ENCODE measurements at places on chromosomes 5 and 9. TPM values are rescaled to one million over a fixed set of nuclear protein-coding genes. Genes with fewer than 3 reads are reported as not detected.

The PCDHA1 gene
- total RNA-seq, result not detected

The ALDH1A1 gene
- 184 TPM for total RNA-seq

The BHMT gene
- total RNA-seq, result not detected

The GFRA3 gene
- total RNA-seq, result 1.8 TPM

The SLC1A3 gene
- 18.5 TPM for total RNA-seq

The ALDOB gene
- 23.4 TPM for total RNA-seq

The NR4A3 gene
- total RNA-seq, result 8.9 TPM

DNA sequence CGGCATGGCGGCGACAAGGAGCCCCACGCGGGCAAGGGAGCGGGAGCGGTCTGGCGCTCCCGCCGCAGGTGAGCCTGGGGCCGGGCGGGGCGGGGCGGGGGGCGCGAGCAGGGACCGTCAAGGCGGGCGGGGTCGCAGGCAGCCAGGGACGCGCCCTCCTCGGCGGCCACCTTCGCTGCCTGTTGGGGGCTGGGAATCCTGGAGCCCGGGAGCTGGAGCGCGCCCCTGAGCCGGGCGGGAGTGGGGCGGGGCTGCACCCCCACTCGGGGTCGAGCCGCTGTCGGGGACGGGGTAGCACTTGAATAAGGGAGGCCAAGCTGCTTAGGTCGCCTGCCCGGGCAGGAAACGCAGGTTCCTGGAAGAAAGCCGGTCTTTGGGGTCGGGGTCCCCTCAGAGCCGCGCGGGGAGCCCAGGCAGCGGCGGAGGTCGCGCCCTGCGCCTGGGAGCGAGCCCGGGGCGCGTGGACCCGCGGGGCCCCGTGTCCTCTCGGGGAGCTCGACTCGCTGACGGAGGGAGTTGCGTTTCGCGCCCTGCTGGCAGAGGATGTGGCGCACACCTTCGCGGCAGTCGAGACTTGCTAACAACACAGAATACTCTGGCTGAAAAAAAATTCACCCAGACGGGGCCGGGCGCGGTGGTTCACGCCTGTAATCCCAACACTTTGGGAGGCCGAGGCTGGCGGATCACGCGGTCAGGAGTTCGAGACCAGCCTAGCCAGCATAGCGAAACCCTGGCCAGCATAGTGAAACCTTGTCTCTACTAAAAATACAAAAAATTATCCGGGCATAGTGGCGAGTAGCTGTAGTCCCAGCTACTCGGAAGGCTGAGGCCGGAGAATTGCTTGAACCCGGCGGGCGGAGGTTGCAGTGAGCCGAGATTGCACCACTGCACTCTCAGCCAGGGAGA lies 552 bp downstream of the OTULINL start:
- peaks cover 56% of the 10 kb centered on the region for H3K4me1 ChIP-seq
- H3K4me3 ChIP-seq, result peak overlapping the region; percentile 72
- H3K27me3 ChIP-seq, result no peaks in the 10 kb centered on the region
- H3K27ac ChIP-seq, result peak overlapping the region; percentile 85

- H3K4me1 ChIP-seq, result no peaks in the 10 kb centered on the region
- no peak overlapping the region for H3K27ac ChIP-seq
- H3K27me3 ChIP-seq, result no peaks in the 10 kb centered on the region
- H3K4me3 ChIP-seq, result no peak overlapping the region
- H3K36me3 ChIP-seq, result peaks cover 3% of the 10 kb centered on the region
Observed at GRCh38 chr9:130219661-130220096, 45.9 kb upstream of the HMCN2 start.

GRCh38 chr9:71662082-71662481 lies 106.2 kb downstream of the CEMIP2 start:
- H3K36me3 ChIP-seq, result no peaks in the 10 kb centered on the region
- no peak overlapping the region for H3K4me3 ChIP-seq
- H3K4me1 ChIP-seq, result no peaks in the 10 kb centered on the region
- DNase-seq, result no peak

DNA sequence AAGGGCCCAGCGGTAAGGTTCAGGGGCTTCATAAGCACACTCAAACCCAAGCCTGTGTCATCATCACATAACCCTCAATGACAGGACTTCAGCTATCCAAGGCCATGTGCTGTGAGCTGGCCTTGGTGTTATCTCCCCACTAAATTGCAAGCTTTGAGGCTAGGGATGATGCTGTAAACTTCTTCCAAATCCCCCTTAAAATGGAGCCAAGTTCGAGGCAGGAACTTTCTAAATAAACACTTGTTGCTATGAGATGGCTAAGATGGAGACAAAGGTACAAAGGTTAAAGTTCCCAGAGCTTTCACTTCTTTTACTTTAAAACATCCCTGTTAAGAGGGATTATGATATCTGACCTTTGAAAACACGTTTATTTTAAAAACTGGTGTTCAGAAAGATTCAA lies 123.6 kb downstream of the MYO10 start:
- no peak for DNase-seq
- no peak overlapping the region for H3K4me3 ChIP-seq
- peak overlapping the region; percentile 45 for H3K27ac ChIP-seq
- no peaks in the 10 kb centered on the region for H3K27me3 ChIP-seq
- no peaks in the 10 kb centered on the region for H3K36me3 ChIP-seq

- no peaks in the 10 kb centered on the region for H3K36me3 ChIP-seq
- no peaks in the 10 kb centered on the region for H3K4me1 ChIP-seq
- no peaks in the 10 kb centered on the region for H3K27me3 ChIP-seq
Observed at GRCh38 chr5:56677690-56678305, 137.6 kb upstream of the MAP3K1 start.

DNA sequence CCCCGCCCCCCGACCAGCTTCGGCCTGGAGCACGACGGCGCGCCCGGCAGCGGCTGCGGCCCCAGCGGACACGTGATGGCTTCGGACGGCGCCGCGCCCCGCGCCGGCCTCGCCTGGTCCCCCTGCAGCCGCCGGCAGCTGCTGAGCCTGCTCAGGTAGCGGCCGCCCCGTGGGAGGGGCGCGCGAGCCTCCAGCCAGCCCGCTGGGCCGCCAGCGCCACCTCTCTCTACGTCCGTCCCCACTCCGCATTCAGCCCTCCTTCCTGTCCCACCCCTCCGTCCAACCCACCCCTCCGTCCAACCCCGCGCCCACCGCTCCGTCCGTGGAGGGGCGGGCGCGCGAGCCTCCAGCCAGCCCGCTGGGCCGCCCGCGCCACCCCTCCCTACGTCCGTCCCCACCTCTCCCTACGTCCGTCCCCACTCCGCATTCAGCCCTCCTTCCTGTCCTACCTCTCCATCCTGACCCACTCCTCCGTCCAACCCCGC lies 6.5 kb downstream of the ADAMTS13 start:
- no peak overlapping the region for H3K27ac ChIP-seq
- H3K36me3 ChIP-seq, result no peaks in the 10 kb centered on the region
- H3K4me1 ChIP-seq, result peaks cover 4% of the 10 kb centered on the region
- peak; percentile 41 for DNase-seq
- H3K4me3 ChIP-seq, result no peak overlapping the region

DNA sequence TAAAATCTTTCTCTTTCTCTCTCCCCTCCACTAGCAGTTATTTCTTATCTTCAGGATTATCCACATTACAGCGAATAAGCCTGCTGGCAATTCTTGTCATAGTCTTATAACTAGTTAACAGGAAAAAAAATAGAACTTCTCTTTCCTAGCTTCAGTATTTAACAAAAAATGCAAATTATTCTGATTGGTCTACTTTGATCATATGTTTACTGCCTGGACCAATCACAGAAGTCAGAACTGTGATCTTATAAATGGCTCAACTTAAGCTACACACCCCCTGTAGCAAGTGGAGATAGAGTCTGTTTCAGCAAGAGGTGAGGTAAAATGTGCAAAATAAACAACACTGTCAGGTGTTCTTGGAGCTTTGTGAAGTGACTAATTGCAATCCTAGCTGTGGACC lies 389.4 kb upstream of the TUSC1 start:
- DNase-seq, result no peak
- no peak overlapping the region for H3K27ac ChIP-seq
- no peaks in the 10 kb centered on the region for H3K36me3 ChIP-seq
- no peaks in the 10 kb centered on the region for H3K4me1 ChIP-seq

- H3K4me3 ChIP-seq, result no peak overlapping the region
- no peaks in the 10 kb centered on the region for H3K36me3 ChIP-seq
- DNase-seq, result peak; percentile 47
- H3K4me1 ChIP-seq, result peaks cover 25% of the 10 kb centered on the region
Observed at GRCh38 chr5:170570476-170570875, 66.7 kb downstream of the KCNIP1 start.

GRCh38 chr5:141001446-141001843 lies 35.2 kb downstream of the PCDHAC2 start:
- H3K27ac ChIP-seq, result no peak overlapping the region
- peak; percentile 26 for DNase-seq
- H3K4me1 ChIP-seq, result no peaks in the 10 kb centered on the region
- H3K4me3 ChIP-seq, result no peak overlapping the region

- H3K4me1 ChIP-seq, result peaks cover 50% of the 10 kb centered on the region
- no peaks in the 10 kb centered on the region for H3K36me3 ChIP-seq
- DNase-seq, result peak; percentile 34
- peak within 1 kb of the TSS; percentile 75 for H3K27ac ChIP-seq
- no peaks in the 10 kb centered on the region for H3K27me3 ChIP-seq
Observed at GRCh38 chr5:124745928-124746915, at the start of gene ZNF608. TSS of gene ZNF608 (minus strand) at chr5:124746639. CDS start at chr5:124744989, 1,650 bp downstream.

DNA sequence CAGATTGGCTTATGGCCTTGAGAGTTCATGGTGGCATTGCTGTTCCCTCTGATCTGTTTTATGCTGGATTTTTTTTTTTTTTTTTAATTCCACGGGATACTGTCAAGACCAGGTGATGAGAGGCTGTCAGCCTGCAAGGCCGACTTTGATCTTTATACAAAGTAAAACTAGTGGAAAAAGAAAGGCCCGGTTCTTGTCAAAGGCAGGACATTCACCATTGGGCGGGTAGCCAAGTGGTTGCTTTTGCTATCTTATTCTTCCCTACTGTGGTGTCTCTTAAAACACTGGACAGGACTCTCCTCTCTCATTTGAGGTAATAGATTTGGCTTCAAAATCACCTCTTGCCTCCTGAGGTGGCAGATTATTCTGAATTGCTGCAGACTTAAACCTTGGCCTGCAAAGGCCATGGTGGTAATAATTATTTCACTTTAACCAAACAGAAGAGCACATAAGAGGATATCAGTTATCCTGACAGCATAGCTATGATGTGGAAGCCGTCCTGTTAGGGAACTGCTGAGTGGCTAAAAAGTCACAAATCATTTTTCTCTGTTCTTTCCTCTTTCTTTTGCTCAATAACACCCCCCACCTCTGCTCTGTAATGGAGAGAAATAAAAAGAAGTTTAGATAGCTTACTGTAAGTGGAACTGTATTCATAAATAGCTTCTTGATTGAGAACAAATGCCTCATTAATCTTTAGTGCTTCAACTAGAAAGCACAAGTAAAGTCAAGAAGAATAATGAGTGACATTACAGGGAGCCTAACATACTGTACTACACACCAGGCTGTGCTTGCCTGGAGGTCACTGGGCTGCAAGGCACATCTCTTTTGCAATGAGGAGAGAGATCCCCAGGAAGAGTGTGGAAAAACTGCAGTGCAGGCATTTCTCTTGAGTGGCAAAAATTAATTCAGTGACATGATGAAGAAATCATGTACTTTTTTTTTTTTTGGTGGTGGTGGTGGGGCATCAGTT lies 275.6 kb downstream of the KDM4C start:
- no peaks in the 10 kb centered on the region for H3K27me3 ChIP-seq
- H3K4me3 ChIP-seq, result no peak overlapping the region
- no peaks in the 10 kb centered on the region for H3K4me1 ChIP-seq
- no peaks in the 10 kb centered on the region for H3K36me3 ChIP-seq
- H3K27ac ChIP-seq, result no peak overlapping the region

GRCh38 chr5:16418471-16418922 lies 47.1 kb downstream of the ZNF622 start:
- peaks cover 33% of the 10 kb centered on the region for H3K4me1 ChIP-seq
- no peaks in the 10 kb centered on the region for H3K36me3 ChIP-seq
- no peak overlapping the region for H3K4me3 ChIP-seq
- H3K27ac ChIP-seq, result peak overlapping the region; percentile 56
- H3K27me3 ChIP-seq, result no peaks in the 10 kb centered on the region
- peak; percentile 69 for DNase-seq

- no peak for DNase-seq
- H3K4me1 ChIP-seq, result peaks cover 41% of the 10 kb centered on the region
- H3K4me3 ChIP-seq, result no peak overlapping the region
Observed at GRCh38 chr5:154646745-154647113, 108.4 kb upstream of the LARP1 start.

DNA sequence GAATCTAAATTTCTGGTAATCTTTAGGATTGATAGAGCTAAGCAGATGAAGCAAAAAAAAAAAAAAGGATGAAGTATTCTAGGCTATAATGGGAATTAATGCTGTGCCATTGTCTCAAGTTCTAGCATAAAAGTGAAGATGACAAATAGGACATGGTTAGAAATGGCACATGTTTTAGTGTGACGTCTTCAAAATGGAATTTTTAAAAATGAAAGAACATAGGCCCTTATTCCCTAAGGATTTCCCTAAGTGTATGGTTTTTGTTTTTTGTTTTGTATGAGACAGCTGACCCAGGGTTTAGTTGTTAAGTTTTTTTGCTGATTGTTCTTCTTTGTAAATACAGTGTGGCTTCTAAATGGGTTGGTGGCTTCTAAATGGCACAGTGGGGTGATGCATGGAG lies 7.1 kb downstream of the TLE4 start:
- peaks cover 35% of the 10 kb centered on the region for H3K4me1 ChIP-seq
- H3K4me3 ChIP-seq, result no peak overlapping the region
- DNase-seq, result no peak
- no peak overlapping the region for H3K27ac ChIP-seq

GRCh38 chr5:40634154-40634553 lies 45.6 kb upstream of the PTGER4 start:
- no peak for DNase-seq
- no peak overlapping the region for H3K27ac ChIP-seq
- no peaks in the 10 kb centered on the region for H3K36me3 ChIP-seq
- no peaks in the 10 kb centered on the region for H3K4me1 ChIP-seq
- no peak overlapping the region for H3K4me3 ChIP-seq
- no peaks in the 10 kb centered on the region for H3K27me3 ChIP-seq

DNA sequence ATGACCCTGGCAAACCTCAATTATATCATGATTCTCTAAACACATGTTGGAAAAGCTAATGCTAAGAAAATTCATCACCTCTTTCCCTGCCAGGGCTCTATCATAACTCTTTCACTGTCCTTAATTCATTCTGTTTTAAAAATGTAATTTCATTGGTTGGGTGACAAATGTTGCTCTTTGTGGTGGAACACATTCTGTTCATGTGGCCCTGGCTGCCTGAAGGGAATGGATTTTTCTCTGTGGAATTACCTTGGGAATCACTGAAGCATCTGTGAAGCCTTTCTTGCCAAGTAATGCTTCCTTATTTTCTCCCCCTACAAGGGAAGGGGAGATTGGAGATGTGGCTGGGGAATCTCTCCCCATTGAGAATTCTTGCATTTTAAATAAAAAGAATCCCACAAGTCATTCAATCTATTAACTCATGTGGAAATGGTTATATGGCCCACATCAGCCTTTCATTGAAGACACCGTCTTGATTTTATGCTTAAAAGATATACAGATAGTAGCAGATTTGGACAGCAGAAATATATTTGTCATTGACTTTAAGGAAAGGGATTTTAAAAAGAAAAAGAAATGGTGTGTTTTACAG lies 201.8 kb upstream of the NMUR2 start:
- no peak for DNase-seq
- no peak overlapping the region for H3K27ac ChIP-seq
- H3K4me3 ChIP-seq, result no peak overlapping the region
- H3K27me3 ChIP-seq, result no peaks in the 10 kb centered on the region
- no peaks in the 10 kb centered on the region for H3K36me3 ChIP-seq
- no peaks in the 10 kb centered on the region for H3K4me1 ChIP-seq

- DNase-seq, result no peak
- H3K36me3 ChIP-seq, result no peaks in the 10 kb centered on the region
- H3K27me3 ChIP-seq, result no peaks in the 10 kb centered on the region
- H3K4me3 ChIP-seq, result no peak overlapping the region
Observed at GRCh38 chr5:152337484-152337883, 67.6 kb downstream of the NMUR2 start.
